ENCODE measurements at places on chromosomes 11 and 22.
A peak's percentile ranks its signal among the peaks of the same experiment; 100 is the strongest.

DNA sequence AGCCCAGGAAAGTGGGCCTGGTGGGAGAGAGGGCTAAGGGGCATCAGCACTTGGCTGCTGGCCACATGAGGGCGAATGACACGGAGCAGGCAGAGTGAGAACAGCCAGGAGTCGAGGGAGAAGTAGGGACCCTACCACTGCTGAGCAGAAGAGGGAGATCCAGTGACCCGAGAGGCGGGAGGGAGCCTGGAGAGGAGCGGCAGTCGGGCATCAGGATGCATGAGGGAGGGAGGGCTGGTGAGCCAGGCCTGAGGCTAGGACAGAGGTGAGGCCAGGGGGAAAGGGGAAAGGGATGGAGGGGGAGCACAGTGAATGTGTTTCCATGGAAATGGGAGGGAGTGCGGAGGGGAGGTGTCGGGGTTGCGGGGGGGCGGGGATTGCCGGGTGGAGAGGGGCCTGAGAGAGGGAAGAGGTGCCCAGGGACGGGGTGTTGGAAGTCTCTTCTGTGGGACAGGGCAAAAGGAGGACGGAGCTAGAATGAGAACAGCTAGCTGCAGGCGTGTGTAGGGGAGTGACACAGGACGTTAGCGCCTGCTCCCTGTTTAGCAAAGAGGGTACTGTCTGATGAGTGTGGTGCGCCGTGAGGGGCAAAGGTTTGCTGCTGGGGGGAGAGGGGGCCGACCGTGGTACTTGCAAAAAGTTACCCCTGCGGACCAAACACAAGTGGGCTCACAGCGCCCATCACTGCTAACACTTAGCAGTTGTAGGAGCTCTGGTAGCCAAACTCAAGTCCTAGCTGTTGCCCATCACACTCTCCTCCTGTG, 37.1 kb upstream of the WNT11 start:
- peak; percentile 34 for DNase-seq

DNA sequence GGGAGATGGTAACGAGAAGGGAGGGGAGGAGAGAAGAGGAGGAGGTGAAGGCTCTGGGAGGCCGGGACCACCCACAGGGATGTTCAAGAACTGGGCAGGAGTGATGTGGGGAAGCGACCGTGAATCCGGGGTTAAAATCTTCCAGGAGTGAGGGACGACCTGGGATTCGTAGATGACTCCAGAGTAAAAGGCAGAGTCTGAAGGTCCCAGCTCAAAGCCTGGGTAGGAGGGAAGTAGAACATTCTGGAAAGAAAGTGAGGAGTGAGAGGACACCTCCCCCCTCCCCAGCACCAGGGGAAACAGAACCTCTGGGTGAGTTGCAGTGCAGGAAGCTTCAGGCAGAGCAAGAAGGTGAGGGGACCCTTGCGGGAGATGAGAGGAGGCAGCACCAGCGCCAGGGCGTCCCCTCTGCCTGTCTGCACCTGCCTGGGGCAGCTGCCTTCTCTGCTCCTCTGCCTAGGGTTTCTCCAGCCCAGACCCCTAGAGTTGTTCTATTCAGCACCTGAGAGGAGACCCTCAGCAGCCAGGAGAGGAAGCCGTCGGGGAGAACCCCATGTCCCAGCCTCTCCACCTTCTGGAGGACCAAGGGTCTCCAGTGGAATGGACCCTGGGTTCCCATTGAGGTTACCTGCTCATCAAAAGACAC, 49.7 kb downstream of the LINC01488 start:
- DNase-seq, result no peak

GRCh38 chr11:129279326-129280026, 87.4 kb upstream of the ARHGAP32 start:
- DNase-seq, result peak; percentile 86

DNA sequence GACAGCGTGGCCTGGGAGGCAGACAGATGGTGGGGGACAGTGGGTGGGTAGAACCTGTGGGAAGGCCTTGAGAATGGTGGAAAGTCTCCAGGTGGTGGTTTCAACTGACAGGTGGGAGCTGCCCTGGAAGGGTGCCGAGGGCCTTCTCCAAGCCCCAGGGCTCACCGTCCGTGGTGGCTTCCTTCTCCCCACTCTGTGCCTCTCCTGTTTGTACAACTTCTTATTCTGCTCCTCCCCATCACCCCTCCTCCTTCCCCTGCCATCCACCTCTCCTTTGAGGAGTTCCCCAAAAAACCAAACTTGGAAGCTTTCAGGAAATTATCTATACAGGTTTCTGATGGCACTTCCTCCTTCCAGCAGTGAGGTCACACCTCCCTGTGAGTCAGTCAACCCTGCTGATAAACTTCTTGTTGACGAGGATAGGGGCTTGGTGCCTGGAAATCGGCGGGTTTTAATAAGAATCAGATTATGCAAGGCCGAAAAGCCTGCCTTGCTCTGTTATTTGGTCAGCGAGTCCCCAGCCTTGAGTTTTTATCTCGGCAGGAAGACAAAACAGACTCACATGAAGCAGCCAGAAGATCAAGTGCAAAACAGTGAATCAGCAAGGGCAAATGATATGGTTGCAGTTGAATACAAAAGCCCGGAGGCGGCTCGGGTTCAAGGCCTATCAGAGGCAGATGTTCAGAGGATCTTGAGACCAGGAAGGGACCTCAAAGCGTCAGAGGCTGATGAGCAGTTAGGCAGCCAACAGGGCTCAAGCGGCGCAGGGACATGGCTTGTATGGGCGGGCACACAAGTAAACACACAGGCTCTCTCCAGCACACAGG, 9.5 kb upstream of the ST3GAL4 start:
- DNase-seq, result no peak

DNA sequence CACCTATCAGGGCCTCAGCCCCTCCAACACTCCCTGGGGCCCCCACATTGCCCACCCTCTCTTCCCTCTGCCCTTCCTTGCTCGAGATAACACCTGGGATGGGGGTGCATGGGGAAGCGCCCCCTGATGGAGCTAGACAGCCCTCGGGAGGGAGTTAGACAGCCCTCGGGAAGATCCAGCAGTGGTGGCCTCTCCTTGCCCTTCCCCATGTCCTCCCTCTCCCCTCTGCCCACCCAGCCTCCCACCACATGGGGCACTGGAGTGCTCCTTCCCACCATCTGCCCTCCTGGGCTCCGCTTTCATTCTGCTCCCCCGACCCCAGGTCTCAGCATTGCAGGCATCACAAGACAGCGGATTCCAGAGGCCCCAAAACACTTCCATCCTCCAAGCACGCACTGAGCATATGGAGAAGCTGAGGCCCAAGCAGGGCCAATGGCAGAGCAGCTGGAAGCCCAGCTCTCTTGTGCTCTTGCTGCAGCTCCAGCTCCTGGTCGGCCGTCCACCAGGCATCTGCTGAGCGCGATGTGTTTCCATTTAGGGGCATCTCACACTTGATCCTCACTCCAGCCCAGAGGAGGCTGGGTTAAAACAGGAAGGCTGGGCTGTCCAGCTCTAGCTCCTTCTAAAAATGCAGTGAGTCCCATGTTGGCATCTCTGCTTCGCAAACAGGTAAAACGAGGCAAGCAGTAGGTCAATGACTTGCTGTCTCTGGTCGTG, 65.6 kb downstream of the IGLL1 start:
- DNase-seq, result no peak

DNA sequence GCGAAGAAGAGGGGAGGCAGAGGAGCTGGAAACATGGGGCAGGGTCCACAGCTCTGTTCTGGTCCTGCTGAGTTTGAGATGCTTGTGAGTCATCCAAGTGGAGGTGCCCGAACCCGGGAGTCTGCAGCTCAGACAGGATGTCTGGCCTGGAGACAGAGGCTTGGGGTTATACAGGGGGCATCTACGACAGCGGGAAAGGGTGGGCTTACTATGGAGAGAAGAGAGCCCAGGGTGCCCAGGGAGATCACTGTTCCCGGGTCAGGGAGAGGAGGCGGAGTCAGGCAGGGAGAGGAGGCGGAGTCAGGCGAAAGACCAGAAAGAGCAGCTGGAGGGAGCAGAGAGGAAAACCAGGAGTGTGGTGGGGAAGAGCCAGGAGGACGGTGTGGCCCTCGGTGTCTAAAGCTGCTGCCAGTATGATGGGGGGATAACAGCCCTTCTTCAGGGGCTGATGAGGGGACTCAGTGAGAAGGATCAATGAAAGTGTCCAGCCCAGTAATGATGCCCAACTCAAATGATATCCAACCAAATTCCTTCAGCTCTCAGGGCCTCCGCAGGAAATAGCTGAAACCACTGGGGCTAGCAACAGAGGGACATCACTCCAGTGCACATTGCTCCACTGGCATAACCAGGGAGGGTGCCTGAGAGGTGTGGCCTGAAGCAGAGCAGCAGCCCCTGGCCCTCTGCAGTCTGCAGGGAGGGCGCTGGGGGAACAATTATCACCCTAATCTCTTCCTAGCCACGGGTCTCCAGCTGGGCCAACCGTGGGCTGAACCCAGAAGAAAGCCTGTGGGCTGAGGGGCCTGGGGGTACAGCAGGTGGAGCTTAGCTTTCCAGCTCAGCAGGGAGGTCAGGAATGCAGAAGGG, 2.6 kb upstream of the LTBP3 start:
- peak; percentile 43 for DNase-seq

DNA sequence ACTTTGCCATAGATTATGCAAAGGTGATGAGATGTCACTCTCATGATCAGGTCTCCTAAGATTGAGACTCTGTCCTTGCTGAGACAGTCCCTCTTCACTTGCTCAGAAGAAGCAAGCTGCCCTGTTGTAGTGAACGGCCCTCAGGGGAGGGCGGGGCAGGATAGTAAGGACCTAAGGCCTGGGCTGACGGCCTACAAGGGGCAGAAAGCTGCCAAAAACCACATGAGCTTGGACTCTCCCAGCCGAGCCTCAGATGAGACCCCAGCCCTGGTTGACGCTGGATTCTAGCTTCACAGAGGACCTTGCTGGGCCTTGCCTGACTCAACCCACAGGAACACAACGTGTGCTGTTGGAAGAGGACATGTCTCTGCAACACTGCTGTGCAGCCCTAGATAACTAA, 1182.5 kb downstream of the TBC1D22A start:
- DNase-seq, result no peak

Data from NCI-H1092 treated with DMSO at 0.1 percent for 48 hours (cell line).